ENCODE measurements at places on chromosomes 5 and 9.

GRCh38 chr9:3962496-3962895 lies 337.4 kb downstream of the GLIS3 start:
- H3K36me3 ChIP-seq = no peaks in the 10 kb centered on the region
- no peak overlapping the region for H3K27ac ChIP-seq
- H3K4me1 ChIP-seq = peaks cover 19% of the 10 kb centered on the region
- no peak overlapping the region for H3K4me3 ChIP-seq

- no peak for DNase-seq
- H3K4me1 ChIP-seq = no peaks in the 10 kb centered on the region
- H3K27me3 ChIP-seq = peaks cover 8% of the 10 kb centered on the region
Measured at GRCh38 chr9:77028478-77028877, 9.0 kb downstream of the FOXB2 start.

DNA sequence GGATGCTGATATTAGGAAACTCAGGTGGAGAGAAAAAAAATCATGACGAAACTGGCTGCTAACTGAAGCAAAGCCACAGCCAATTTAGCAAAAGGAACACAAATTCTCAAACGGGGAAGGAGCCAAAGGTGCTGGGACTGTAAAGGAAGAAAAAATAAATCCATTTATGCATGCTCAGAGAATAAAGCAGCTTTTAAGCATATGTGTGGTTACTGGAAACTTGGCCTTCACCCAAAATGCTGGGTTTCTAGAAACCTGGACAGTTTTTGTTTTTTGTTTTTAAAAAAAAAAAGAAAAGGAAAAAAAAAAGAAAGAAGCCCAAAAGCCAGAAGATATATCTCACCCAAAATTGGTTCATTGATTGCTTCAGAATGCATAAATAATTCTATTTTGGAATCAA lies 8.0 kb downstream of the WHRN start:
- H3K4me1 ChIP-seq = no peaks in the 10 kb centered on the region
- H3K4me3 ChIP-seq = no peak overlapping the region
- DNase-seq = no peak
- H3K27me3 ChIP-seq = no peaks in the 10 kb centered on the region
- H3K36me3 ChIP-seq = no peaks in the 10 kb centered on the region
- H3K27ac ChIP-seq = no peak overlapping the region

GRCh38 chr5:179497636-179498340 lies 52.6 kb upstream of the RUFY1 start:
- no peaks in the 10 kb centered on the region for H3K36me3 ChIP-seq
- H3K4me1 ChIP-seq = no peaks in the 10 kb centered on the region
- no peak overlapping the region for H3K27ac ChIP-seq
- DNase-seq = no peak
- no peaks in the 10 kb centered on the region for H3K27me3 ChIP-seq
- H3K4me3 ChIP-seq = no peak overlapping the region

- DNase-seq = no peak
- H3K27ac ChIP-seq = no peak overlapping the region
- no peaks in the 10 kb centered on the region for H3K27me3 ChIP-seq
- H3K4me1 ChIP-seq = no peaks in the 10 kb centered on the region
- no peak overlapping the region for H3K4me3 ChIP-seq
- H3K36me3 ChIP-seq = no peaks in the 10 kb centered on the region
Measured at GRCh38 chr5:107522456-107522855, 148.3 kb downstream of the EFNA5 start.

DNA sequence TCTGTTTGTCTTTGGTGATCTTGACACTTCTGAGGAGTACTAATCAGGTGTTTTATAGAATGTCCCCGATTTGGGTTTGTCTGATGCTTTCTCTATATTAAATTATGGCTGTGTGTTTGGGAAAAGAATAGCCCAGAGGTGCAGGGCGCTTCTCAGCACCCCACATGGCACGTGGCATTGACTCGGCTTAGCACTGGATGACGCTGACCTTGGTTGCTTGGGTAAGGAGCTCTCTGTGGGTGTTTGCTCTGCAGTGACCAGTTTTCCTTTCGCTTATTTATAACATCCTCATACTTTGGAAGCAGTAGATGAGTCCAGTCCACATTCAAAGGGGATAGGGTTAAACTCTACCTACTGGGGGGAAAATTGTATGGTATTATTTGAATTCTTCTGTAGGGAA lies 12.5 kb upstream of the FAM120AOS start:
- H3K36me3 ChIP-seq = no peaks in the 10 kb centered on the region
- H3K27ac ChIP-seq = no peak overlapping the region
- H3K4me3 ChIP-seq = no peak overlapping the region
- DNase-seq = no peak
- H3K4me1 ChIP-seq = peaks cover 43% of the 10 kb centered on the region

- no peak overlapping the region for H3K4me3 ChIP-seq
- H3K27me3 ChIP-seq = no peaks in the 10 kb centered on the region
- H3K4me1 ChIP-seq = no peaks in the 10 kb centered on the region
- no peak for DNase-seq
- H3K36me3 ChIP-seq = no peaks in the 10 kb centered on the region
Measured at GRCh38 chr9:10232352-10232930, 380.4 kb downstream of the PTPRD start.

DNA sequence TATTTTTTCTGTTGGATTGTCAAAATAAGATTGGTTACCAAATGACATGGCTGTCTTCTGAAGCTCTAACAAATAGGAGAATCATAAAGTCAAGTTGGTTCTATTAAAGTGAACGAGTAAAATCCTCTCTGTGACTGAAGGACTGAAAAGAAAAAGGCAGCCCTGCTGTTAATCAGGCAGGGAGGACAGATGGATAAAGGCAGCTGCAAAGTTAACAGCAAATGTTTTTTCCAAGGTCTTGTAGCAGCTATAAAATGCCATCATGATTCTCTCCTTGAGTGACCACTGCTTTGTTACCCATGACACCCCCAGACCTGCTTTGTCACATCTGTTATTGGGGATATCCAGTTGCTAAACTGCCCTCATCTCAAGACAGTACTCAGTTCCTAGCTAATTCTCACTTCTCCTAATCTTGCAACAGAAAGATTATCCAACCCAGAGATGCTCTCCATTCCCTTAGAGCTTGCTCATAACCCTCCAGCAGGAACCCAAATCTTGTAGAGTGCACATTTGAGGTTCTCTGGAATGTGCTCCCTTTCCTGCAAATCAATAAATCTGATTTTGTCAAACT lies 89.7 kb upstream of the PARP8 start:
- H3K27ac ChIP-seq = no peak overlapping the region
- H3K4me3 ChIP-seq = no peak overlapping the region
- no peaks in the 10 kb centered on the region for H3K36me3 ChIP-seq
- no peaks in the 10 kb centered on the region for H3K27me3 ChIP-seq

DNA sequence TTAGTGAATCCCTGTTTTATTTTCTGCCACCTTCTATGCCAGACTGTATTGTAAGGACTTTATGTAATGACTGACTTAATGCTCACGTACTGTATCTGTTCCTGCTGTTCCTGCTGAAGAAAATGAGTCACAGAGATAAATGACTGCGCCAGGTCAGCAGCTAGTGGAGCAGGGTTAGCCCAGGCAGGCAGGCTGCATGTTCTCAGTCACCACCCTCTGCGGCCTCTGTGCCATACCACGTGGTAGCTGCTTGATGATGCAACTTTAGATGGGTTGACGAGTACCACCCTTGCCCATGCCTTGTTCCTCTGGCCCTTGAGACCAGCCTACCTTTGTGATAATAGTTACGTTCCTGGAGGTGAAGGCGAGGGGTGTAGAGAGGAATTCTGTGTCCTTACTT lies 161.9 kb downstream of the TRIO start:
- H3K27me3 ChIP-seq = no peaks in the 10 kb centered on the region
- no peak overlapping the region for H3K27ac ChIP-seq
- no peaks in the 10 kb centered on the region for H3K36me3 ChIP-seq
- peaks cover 4% of the 10 kb centered on the region for H3K4me1 ChIP-seq
- DNase-seq = no peak

GRCh38 chr9:126617003-126617822 lies 3.5 kb downstream of the LMX1B start:
- peaks cover 12% of the 10 kb centered on the region for H3K27me3 ChIP-seq
- no peaks in the 10 kb centered on the region for H3K36me3 ChIP-seq
- no peak overlapping the region for H3K4me3 ChIP-seq
- no peak overlapping the region for H3K27ac ChIP-seq
- peaks cover 25% of the 10 kb centered on the region for H3K4me1 ChIP-seq

- no peak overlapping the region for H3K27ac ChIP-seq
- H3K27me3 ChIP-seq = no peaks in the 10 kb centered on the region
- DNase-seq = no peak
- H3K4me1 ChIP-seq = no peaks in the 10 kb centered on the region
Measured at GRCh38 chr9:116390303-116391228, 237.0 kb downstream of the PAPPA start.

DNA sequence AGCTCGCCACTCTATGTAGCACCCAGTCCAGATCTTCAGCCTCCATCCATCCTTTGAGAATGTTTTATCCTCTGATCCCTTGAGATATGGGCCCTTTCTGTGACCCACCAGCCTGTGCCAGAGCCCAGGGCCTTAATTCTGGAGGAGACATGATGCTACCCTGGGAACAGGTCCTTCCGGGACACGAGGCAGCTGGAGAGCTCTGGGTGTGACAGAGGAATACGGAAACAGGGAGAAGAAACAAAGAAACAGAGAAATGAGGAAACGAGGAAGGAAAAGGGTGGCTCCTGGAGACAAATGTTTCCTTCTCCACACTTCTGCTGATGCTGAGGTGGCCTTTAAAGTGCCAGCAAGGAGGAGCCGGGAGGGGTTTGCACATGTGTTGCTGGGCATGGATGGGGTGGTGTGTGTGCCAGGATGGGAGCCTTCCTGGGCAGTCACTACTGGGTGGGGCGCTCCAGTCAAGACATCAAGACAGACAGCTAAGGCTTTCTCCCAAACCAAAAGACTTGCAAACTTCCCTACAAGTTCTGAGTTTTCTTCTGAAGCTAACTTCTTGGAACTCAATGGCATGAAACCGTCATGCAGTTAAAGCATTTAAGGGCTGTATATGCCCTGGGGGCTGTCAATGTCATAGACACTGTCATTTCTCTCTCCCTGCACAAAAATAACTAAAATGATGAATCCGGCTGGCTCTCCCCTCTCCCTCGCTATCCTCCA lies 22.8 kb upstream of the MARCHF6 start:
- H3K27me3 ChIP-seq = no peaks in the 10 kb centered on the region
- H3K4me1 ChIP-seq = peaks cover 39% of the 10 kb centered on the region
- no peak overlapping the region for H3K4me3 ChIP-seq
- H3K36me3 ChIP-seq = no peaks in the 10 kb centered on the region

GRCh38 chr9:4706971-4707622 lies 27.7 kb downstream of the CDC37L1 start:
- DNase-seq = no peak
- no peaks in the 10 kb centered on the region for H3K4me1 ChIP-seq
- no peaks in the 10 kb centered on the region for H3K27me3 ChIP-seq
- H3K27ac ChIP-seq = no peak overlapping the region

DNA sequence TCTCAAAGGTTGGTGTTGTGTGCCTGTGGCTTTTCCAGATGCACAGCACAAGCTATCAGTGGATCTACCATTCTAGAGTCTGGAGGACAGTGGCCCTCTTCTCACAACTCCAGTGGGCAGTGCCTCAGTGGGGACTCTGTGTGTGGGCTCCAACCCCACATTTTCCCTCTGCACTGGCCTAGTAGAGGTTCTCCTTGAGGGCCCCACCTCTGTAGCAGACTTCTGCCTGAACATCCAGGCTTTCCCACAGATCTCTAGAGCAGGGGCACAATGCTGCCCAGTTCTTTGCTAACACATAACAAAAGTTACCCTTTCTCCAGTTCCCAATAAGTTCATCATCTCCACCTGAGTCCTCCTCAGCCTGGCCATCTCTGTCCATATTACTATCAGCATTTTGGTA lies 102.1 kb upstream of the ANKRD55 start:
- H3K27me3 ChIP-seq = no peaks in the 10 kb centered on the region
- DNase-seq = no peak
- no peak overlapping the region for H3K4me3 ChIP-seq
- no peak overlapping the region for H3K27ac ChIP-seq
- no peaks in the 10 kb centered on the region for H3K36me3 ChIP-seq

DNA sequence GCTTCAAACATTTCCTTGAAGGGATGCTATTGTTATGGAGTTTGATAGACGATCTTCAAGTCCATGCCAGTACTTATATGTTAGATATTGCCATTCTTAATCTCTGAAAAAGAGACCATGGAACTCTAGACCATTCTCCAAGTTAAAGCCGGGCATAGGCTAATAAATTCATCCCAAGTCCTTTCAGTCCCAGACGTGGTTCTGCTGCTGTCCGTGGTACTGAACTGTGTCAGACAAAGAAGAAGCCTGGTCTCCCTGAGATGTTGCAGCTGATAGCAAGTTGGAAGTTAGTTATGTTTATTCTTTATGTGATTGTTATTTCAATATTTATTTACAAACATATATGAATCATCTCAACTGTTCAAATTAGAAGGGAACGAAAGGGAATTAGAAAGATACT lies 158.7 kb downstream of the NMUR2 start:
- H3K4me3 ChIP-seq = no peak overlapping the region
- no peaks in the 10 kb centered on the region for H3K36me3 ChIP-seq

GRCh38 chr5:139457653-139458306 lies 4.8 kb downstream of the ECSCR start:
- no peaks in the 10 kb centered on the region for H3K4me1 ChIP-seq
- no peaks in the 10 kb centered on the region for H3K36me3 ChIP-seq
- no peak overlapping the region for H3K4me3 ChIP-seq
- H3K27me3 ChIP-seq = no peaks in the 10 kb centered on the region
- H3K27ac ChIP-seq = no peak overlapping the region

- no peaks in the 10 kb centered on the region for H3K4me1 ChIP-seq
- no peak for DNase-seq
- no peak overlapping the region for H3K4me3 ChIP-seq
- no peaks in the 10 kb centered on the region for H3K27me3 ChIP-seq
- no peak overlapping the region for H3K27ac ChIP-seq
Measured at GRCh38 chr9:91697201-91697600, 252.8 kb downstream of the ROR2 start.

Measured in thoracic aorta (tissue), 2 donors.